ENCODE measurements at places on chromosomes 1 and 21.

- no peak for DNase-seq
Measured at GRCh38 chr1:53249706-53250105, 11.4 kb upstream of the MAGOH start.

DNA sequence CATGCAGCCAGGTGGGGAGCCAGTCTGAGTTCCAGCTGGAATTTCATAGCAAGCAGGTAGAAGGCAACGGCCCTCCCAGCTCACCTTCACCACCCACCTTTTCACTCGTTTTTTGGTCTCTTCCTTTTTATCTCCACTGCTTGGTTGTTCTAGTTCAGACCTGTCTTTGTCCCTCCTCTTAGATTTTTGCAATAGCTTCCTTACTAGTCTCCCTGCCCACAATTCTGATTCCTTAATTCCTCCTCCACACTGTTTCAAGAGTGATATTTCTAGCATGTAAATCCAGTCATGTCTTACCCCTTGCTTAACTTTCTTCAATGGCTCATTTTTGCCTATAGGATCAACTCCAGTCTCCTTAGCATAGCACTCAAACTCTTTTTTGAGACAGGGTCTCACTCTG lies 119.6 kb downstream of the TMEM53 start:
- DNase-seq: no peak

DNA sequence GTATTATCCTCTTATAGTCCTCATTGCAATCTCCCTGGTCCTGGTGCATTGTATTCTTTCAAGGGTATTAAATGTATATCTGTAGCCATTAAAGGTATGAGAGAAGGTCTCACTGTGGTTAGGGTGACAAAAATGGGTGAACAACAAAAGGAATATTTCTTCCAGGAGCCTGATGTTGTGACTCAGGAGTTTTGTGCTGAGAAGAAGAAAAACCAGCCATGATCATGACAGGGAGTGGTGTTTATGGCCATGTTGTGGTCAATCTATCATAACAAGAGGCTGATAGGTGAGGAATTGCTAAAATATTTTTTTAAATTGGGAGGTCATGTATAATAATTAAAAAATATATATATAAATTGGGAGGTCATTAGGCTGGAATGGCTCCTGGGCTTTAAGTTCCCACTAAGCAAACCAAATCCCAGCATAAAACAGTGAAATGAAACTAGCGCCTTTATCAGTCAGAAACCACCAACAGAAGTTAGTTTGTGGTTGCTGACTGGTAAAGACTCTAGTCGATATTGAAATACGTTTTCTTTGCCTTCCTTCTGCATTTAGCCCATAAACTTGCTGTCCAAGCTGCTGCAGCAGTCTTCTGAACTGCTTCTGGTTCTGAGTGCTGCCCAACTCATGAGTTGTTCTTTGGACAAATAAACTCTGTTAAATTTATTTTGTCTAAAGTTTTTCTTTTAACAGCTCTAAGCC lies 60.3 kb downstream of the TBX19 start:
- no peak for DNase-seq

GRCh38 chr1:22457345-22457744 lies 5.7 kb downstream of the ZBTB40 start:
- DNase-seq: no peak

- no peak for DNase-seq
Measured at GRCh38 chr1:174414203-174414602, 33.6 kb upstream of the GPR52 start.

DNA sequence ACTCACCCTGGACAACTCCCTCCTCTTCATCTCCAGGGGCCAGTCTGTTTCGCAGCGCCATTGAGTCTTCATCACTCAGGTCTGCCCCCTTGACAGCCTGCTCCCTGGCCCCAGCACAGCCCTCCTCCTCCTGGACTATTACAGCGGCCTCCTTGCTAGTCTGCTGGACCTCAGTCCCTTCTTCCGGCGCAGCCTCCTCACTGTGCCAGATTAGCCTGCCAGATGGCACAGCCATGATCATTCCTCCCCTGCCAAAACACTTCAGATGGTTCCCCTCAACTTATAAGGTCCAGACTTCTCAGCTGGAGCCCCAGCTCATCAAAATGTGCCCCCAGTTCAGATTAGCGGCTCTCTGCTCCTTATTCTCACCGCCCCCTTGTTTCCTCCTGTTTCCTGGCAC lies 7.0 kb upstream of the CELSR2 start:
- DNase-seq: no peak

- DNase-seq: peak; percentile 65
Measured at GRCh38 chr1:169546087-169546995, 39.9 kb downstream of the F5 start.

DNA sequence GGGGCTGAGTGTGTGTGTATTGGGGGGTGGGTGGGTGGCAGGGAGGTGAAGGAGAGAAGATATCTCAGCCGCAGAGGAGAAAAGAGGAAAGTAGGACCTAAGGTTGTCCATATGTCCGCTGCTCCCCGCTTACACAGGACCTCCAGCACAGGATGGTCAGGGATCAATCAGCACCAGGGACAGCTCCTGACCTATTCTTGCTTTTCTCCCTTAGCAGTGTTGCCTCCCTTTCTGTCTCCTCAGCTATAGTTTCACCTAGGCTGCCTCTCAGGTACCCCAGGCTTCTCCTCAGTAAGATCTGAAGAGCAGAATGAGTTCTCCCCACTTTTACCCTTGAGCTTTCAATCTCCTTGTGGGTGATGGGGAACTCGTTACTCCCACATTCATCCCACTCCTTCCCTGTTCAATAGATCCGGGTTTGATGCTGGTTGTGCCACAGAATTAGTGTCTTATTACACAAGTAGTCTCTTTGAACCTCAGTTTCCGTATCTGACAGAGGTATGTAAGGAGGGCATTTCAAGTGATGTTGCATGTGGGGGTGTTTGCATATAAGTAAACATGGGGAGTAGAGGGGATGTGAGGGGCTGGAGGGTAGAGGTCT lies 1.4 kb upstream of the DPH2 start:
- no peak for DNase-seq

DNA sequence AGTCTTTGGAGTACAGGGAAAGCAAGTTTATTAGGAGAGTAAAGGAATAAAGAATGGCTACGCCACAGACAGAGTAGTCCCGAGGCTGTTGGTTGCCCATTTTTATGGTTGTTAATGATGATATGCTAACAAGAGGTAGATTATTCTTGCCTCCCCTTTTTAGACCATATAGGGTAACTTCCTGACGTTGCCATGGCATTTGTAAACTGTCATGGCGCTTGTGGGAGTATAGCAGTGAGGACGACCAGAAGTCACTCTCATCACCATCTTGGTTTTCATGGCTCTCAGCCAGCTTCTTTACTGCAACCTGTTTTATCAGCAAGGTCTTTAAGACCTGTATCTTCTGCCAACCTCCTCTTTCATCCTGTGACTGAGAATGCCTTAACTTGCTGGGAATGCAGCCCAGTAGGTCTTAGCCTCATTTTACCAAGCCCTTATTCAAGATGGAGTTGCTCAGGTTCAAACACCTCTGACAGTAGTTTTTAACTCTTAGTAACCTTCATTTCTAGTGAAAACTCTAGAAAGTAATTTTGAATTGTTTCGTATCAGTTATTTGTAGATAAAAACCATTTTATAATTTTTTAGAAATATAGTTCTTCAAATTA lies 26.2 kb downstream of the TCP10L start:
- no peak for DNase-seq

DNA sequence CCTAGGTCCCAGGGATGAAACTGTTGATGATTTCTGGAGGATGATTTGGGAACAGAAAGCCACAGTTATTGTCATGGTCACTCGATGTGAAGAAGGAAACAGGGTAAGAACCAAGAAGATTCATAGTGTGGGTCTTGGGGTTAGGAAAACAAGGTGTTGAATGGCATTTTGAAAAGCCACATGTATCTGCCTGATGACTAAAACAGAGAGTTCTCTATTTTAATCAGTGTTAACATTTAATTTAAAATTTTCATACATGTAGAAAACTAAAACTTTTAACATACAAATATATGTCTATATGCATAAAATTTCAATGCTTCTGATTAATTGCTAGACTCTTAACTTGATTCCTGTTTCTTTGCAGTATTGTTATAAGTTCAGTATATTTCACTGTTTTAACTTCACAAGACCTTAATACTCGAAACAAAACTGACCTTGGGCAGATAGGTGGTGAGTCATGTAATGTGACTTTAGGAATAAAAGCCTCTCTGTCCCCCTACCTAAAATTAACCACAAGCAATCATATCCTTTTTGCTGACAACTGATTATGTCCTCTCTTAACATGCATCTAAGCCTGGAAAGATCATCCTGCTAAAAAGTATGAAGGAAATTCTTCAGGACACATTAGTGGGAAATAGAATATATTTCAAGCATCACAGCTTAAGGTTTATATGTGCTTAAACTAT lies 95.6 kb downstream of the PTPRC start:
- DNase-seq: no peak

DNA sequence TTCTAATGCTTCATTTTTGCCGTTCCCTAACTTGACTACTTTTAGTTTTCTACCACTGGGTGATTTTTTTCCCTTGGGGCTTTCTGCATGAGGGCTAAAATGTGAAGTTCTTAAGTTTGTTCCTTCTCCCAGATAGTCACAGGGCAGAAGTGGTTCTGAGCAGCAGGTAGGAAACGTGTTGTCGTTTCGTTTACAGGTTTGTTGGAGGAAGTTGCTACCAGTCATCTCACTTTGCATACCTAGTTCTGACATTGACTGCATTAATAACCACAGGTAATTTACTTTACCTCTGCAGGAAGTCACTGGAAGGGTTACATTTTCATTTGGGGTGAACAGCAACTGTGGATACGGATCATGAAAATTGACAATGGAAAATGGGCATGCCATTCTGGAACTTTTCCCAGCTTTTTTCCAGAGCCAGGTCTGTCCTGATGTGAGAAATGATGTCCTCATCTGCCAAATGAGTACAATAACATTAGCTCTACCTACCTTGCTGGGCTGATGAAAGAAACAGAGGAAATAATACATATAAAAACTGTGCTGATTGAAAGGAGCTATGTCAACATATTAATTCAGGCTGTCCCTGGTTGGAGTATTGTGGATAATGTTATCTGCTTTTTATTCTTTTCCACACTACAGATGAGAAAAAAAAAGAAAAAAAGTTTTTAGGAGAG lies 94.2 kb downstream of the DISC1 start:
- DNase-seq: no peak

GRCh38 chr1:192737306-192737705 lies 71.5 kb upstream of the RGS2 start:
- no peak for DNase-seq

GRCh38 chr1:45306319-45306718 lies 20.4 kb upstream of the HPDL start:
- no peak for DNase-seq

GRCh38 chr1:2974701-2975301 lies 46.5 kb upstream of the ACTRT2 start:
- no peak for DNase-seq

- no peak for DNase-seq
Measured at GRCh38 chr1:243917863-243918565, 68.0 kb upstream of the AKT3 start.

- DNase-seq: no peak
Measured at GRCh38 chr21:37732927-37733326, 183.3 kb downstream of the KCNJ6 start.

- no peak for DNase-seq
Measured at GRCh38 chr1:224380003-224380402, 23.3 kb downstream of the CNIH4 start.

- no peak for DNase-seq
Measured at GRCh38 chr1:177077734-177078499, 86.6 kb downstream of the ASTN1 start.

DNA sequence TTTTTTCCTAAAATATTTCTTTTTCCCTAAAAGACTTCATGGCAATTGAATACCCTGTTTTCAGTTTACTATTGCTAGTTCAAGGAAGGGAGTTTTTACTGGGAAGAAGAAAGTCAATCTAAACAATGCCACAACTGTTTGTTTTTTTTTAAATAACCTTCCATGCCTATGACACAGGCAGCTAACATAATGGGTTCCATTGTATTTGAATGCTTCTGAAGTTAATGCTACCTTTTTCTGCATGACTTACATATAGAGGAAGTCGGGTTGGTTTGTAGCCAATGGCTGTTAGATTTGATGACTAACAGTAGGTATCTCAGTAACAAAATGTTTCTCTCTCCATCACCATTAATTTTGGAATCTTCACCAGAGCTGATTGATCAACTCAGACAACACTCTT lies 134.0 kb downstream of the KIF26B start:
- peak; percentile 10 for DNase-seq

- no peak for DNase-seq
Measured at GRCh38 chr21:28776251-28776650, 216.4 kb downstream of the LTN1 start.

DNA sequence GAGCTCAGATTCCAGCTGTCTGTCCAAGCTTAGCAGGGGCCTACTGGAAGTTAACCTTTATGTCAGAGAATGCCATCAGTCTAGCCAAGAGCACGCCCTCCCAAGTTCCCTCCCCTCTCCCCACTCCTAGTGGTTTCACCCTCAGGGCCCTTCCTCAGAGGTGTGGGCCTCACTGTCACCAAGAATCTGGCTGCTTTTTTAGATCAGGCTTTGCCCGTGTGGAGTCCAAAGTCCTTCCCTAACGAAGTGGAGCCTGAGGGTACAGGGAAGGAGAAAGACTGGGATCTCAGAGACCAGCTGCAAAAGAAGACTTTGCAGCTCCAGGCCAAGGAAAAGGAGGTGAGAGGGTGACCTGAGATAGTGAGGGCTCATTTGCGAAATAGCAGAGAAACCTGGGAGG lies 4.1 kb downstream of the C1orf74 start:
- DNase-seq: no peak

GRCh38 chr1:173545688-173546087 lies 57.2 kb downstream of the SLC9C2 start:
- DNase-seq: no peak

GRCh38 chr1:151867765-151868411 lies 14.4 kb upstream of the THEM5 start:
- DNase-seq: no peak

DNA sequence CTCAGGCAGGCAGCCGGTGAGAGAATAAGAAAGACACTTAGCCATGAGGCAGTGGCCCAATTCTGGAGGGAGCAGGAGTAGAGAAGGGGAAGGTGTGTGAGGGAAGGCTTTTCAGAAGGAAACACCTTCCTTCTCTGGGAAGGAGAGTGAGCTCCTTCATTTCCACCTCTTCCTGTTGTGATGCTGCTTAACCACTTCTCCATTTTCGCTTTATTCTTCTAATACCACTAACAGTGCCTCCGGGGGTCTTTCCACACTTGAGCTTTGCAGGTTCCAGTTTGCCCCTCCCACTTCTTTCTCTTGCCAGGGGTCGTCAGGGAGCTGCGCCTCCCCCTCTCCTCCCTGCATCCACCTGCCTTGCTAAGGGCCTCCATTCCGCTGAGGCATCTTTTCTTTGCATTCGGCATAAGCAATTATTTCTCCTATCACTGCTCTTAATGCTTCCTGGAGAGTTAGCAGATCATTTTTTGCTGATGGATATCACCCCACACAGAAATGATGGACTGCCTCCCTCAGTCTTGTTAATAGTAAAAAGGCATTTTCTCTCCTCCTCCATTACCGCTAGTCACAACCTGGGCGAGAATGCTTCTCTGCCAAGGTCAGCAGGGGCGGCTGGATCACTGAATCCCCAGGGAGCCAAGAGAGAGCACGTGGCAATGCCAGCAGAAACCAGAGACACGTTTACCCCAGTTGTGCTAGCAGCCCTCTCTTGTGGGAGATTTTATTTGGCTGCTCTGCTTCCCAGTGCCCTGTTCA lies 74.8 kb downstream of the ELAVL4 start:
- DNase-seq: no peak

Measured in HCT116 (cell line).